ENCODE measurements at places on chromosomes 13 and 19.

GRCh38 chr19:17021793-17022590 lies 4.6 kb downstream of the CPAMD8 start:
- no peak for DNase-seq

DNA sequence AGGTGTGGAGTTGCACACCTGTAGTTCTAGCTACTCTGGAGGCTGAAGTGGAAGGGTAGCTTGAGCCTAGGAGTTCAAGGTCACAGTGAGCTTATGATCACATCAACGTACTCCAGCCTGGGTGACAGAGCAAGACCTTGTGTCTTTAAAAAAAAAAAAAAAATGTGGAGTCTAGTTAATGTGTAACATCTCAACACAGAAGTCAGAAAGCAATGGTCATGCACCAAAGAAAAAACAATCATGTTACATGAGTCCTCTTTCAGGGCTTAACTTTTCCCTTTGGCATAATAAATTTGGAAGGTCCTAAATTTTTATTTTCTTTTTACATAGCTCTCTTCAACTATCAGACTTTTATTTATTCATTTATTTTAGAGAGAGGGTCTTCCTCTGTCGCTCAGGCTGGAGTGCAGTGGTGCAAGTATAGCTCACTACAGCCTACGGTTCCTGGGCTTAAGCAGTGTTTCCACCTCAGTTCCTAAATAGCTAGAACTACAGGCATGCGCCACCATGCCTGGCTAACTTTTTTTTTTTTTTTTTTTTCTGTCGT lies 22.3 kb downstream of the SETDB2 start:
- DNase-seq, result no peak

DNA sequence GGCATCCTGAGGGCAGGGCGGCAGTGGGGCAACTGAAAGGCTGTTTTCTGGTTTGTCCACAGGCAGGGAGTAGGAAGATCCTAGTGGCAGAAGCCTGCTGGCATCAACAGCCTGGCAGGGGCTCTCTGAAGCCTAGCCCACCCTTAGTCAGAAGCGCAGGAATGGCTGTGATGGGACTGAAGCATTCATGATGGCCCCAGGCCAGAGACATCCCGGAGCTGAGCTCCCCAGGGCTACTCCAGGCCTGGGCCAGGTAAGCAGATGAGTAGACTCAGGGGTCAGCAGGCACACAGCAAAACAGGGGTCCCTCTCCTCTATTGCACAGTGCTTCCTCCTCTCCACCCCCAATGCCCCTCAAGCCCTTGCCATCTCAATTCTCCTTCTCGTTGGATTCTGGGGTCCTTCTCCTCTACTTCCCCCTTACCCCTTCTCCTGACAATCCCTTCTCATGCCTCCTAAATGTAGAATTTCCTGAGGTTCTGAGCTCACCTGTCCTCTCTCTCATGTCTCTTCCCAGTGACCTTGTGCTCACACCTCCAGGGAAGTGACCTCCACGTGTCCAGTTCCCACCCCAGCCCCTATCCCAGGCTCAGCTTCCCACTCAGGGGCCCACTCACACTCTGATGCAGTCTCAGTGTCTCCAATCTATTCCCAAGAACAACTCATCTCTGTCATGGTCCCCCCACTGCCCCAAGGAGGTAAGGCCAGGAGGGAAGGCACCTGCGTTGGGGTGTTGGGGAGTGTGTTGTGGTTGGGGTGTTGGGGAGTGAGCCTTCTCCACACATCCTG lies 158.7 kb upstream of the ZNF507 start:
- DNase-seq, result no peak

- peak; percentile 31 for DNase-seq
Measured at GRCh38 chr13:32164622-32165268, 133.2 kb downstream of the FRY start.

- peak; percentile 19 for DNase-seq
Measured at GRCh38 chr13:95642999-95643398, 1.5 kb downstream of the DZIP1 start.

- no peak for DNase-seq
Measured at GRCh38 chr19:16875584-16876555, 12.9 kb upstream of the F2RL3 start.

DNA sequence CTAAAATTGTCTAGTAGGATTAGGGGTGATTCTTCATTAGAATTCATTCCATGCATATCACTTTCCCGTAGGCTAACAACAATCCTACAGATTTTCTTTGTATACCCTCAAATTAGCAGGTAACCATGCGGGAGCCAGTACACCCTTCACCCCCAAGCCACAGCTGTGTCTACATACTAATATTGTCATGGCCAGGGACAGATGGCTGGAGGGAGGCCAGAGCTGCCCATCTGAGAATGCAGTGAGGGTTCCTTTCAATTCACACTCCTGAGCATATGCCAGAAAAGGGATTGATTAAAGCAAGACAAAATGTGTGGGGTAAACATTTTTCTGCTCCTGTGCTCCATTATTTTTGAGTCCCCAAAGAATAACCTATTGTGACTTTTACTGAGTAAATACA lies 68.9 kb downstream of the FREM2 start:
- DNase-seq, result no peak

DNA sequence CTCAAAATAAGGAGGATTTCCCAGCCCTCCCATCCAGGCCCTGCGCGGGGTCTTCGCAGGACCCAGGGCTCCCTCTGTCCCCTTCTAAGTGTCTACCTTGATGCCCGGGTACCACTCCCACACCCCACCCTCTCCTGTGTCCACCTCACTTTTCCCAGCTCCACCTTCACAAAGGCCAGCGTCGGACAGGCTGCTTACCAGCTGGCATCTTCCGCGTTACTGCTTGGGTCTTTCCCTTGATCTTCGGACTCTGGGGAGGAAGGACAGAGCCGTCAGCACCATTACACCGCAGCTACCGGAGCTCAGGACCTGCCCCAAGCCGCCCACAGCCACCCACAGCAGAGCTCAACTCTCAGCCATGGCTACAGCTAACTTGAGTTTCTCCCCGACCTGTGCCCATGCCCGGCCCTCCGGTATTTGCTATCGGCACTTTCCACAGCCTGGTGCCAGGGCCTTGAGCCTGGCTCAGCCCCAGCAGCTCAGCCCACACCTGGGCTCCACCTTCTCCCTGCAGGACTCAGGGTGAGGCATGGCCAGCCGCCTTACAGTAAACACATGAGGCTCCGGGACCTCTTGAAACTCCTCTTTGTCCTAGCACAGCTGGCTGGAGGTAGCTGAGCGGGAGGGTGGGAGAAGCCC lies 3.8 kb downstream of the C13orf46 start:
- no peak for DNase-seq

DNA sequence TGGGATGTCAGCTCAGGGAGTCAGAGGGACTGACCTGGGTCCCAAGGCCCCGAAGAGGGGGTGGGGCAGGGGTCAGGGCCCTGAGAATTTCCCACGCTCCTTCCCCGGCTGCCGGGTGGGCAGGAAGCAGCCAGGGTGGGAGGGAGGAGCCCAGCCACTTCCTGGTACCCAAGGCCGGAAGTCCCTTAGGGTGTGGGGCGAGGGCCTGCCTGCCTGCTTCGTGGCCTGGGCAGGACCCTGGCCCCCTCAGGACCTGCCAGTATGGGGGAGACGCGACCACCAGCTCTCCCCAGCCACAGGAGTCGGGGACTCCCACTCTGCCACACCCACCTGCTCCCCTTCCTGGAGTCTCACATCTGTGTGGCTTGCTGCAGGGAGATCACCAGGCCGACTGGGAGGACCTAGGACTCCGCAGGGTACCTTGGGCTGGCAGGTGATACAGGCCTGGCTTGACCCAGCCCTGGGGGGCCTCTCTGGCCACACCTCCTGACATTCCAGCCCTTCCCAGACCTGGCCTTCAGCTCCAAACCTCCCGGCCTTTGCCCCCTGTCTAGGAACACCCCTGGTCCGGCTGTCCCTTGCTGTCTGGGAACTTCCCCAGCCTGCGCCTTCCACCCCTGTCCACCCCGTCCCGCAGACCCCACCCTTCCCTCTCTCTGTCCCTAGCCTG lies 9.8 kb upstream of the CIRBP start:
- peak; percentile 70 for DNase-seq

All from retina (tissue), 1 donor.